Stimulated activated CD4-positive, alpha-beta T cell treated with anti-CD3 and anti-CD28 coated beads, Interleukin-15, amount 100 ng/mL, for 1 hour (primary cell): ENCODE measurements at places on chromosomes 6 and 20.

DNA sequence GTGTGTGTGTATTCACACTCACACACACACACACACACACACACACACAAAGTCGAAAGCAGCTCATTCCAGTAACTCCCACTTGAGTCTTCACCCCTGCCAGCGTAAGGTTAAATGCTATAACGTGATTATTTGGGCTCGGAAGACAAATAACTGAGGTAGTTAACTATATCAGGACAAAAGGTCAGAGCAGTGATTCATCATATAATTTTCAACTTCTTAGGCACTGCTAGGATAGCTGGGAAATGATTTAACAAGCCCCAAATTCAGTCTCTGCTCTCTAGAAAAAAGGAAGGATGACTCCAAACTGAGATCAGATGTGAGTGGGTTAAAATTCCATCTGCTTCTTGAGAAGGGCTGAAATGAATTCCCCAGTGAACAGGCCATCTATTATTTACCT is 30.7 kb downstream of the HDGFL1 start:
- no peak for DNase-seq

- DNase-seq = no peak
Observed at GRCh38 chr6:66851930-66852329, 1144.9 kb upstream of the EYS start.

DNA sequence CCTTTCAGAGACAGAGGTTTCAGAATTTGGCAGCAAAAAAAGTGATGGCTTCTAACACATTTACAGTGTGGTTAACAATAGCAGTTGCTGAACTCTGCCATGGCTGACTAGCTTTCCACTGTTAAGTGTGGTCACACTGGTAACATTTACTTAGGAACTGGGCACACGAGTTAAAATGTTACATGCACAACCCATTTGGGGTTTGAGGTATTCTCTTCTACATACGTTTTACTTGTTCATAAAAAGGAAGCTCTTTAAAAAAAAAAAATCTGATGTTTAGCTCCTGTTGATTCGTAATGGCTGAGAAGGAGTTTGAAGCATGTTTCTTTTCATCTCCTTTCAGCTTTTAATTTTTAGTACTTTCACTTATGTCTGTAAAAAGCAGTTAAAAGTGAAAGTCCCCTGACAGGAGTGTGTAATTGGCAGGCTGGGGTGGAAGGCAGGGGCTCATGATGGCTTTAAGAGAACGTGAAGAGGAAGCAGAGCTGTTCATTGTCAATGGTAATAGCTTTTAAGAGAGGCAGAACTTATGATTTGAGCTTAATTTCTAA is 245.9 kb downstream of the FARS2 start:
- no peak for DNase-seq

GRCh38 chr6:170129691-170130171 is 161.1 kb downstream of the DLL1 start:
- no peak for DNase-seq

DNA sequence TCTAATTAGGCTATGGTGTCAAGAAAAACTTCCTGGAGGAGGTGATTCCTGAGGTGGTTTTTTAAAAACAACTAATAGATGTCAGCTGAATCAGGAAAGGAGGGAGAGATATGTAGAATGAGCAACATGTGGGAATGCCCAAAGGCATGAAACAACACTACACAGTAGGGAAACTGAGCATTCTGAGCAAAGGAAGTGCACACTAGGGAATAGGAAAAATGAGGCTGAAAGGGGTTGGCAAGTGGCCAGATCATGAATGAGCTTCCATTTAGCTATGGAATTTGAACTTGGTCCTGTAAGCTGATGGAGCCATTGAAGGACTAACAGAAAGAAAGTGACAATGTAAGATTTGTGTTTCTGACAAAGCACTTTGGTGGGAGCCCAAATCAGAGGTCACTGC is 16.9 kb upstream of the SLC35F1 start:
- no peak for DNase-seq
